ENCODE measurements at places on chromosomes 5 and 9.

DNA sequence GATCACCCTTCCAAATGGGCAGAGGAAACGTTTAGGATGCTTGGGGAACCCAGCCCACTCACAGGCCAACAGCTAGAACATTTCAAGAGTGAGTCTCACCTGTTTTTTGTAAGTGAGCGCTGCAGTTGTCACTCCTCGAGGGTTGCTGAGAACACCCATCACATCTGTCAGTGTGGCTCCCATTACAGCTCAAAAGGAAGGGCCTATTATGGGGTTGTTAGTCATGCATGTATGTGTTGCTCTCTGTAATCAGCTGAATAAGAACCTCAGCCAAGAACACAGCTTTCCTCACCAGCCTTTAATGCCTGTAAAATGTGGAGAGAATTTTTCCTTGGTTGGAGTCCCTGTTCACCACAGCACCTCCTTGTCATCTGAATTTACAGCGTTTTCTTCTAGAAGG is 196.3 kb upstream of the KLF4 start:
- no peak for DNase-seq

DNA sequence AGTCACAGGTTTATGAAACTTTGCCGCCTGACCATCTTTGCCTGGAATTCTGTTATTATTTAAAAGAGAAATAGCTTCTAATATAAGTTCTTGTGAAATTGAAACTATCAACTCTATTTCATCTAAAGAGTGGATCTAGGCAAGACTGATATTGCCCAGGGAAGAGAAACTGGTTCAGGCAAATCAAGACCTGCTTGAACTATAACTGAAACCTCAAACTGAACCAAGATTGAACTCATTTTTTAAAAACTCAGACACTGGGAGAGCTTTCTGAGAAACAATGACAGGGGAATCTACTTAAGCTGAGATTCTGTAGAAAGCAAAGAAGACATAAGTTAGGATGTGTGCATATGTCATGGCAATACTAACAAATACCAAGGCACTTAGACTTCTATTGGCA is 815.8 kb downstream of the BRINP1 start:
- DNase-seq = no peak

DNA sequence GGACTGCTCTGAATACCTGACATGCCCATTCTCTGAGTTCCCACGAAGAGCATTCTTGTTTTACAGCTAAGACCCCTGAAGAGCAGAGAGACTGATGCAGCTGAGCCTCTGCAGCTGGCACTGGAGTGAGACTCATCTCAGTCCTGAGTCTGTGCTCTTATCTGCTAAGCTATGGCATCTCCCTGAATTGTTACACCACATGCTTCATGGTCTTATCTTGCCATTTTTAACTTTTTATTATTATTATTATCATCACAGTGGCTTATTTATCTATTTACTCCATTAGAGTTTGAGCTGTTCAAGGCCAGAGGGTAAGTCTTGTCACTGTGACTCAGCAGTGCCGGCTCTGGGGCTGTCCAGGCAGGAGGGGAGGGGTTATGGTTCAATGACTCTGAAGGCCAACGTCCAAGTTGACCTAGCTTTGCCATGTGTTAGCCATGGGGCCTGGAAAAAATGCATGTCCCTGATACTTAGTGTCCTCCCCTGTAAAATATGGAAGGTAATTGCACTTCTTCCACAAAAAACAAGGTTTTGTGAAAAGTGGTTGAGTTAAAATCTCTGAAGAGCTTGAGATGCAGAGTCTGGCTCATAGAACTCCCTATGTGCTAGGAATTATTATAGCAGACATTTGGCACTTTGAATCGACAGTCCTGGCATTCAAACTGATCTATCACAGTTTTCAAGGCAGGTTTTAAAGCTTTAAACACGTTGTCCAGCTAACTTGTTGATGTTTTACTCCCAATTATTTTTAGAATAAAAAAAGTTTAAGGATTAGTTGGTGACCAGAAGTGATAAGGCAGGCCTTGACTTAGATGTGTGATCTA is 94.6 kb downstream of the ALDH1A1 start:
- DNase-seq = no peak

DNA sequence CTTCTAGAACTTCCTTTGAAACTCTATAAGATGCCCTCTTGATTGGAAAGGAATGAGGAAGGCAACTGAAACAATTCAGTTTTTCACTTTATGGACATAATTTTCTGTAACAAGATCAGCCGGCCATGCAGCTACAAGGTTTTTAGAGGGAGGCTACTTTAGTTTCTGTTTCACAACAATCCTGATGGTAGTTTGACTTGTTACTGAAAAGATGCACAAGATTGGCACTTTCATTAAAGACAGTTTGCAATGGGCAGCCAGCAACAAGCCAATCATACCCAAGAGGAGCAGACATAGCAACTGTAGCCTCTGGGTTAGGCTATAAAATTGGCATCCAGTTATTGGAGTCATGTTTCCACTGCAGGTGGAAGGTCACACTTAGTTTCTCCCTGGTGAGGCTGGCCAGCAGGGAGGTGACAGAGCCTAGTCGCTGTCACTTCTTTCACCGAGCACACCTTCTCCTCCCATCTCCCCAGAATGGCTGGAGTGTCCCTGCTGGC is 74.3 kb upstream of the TGFBR1 start:
- DNase-seq = no peak

DNA sequence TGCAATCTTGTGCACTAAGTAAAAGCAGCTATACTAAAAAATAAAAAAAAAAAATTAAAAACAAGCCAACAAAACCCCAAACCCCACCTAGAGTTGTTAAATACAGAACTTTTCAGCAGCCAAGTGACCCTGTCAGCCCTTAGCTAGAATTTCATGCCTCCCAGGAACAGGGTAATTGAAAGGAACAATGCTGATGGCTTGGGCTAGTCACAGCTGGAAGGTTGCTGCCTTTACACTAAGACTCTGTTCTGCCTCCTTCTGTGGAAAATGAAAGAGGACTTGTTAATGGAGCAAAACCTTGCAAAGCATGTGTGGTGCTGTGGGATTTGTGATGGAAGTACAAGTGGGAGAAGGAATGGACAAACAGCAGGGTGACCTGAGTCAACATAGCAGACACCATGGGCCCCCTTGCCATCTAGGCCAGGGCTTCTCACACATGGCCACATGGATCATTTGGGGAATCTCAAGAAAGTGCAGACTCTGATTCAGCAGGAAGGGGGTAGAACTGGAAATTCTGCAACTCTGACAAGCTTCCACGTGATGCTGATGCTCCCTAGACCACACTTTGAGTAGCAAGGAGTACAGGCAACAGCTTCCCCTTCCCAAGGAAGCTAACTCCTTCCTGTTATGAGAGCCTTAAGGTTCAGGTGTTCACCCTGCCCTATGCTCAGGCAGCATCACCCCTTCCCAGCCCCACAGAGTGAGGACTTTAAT is 14.9 kb upstream of the TMEM252 start:
- no peak for DNase-seq

DNA sequence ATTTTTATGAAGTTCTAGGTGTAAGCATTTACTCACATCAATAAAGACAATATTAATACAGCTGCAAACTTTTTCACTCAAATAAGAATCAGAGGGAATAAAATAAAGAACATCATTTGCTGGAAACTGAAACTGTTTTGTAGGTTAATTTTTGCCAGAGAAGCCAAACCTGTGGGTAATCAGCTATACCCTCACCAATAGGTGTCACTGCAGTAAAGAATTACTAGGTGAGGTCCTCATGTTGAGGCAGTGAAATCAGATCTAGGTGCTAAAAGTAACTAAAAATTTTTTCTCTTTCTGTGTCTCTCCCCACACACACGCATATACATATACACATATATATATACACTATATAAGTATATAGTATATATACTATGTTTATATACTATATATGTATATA is 1016.3 kb upstream of the SEMA6A start:
- DNase-seq = no peak

DNA sequence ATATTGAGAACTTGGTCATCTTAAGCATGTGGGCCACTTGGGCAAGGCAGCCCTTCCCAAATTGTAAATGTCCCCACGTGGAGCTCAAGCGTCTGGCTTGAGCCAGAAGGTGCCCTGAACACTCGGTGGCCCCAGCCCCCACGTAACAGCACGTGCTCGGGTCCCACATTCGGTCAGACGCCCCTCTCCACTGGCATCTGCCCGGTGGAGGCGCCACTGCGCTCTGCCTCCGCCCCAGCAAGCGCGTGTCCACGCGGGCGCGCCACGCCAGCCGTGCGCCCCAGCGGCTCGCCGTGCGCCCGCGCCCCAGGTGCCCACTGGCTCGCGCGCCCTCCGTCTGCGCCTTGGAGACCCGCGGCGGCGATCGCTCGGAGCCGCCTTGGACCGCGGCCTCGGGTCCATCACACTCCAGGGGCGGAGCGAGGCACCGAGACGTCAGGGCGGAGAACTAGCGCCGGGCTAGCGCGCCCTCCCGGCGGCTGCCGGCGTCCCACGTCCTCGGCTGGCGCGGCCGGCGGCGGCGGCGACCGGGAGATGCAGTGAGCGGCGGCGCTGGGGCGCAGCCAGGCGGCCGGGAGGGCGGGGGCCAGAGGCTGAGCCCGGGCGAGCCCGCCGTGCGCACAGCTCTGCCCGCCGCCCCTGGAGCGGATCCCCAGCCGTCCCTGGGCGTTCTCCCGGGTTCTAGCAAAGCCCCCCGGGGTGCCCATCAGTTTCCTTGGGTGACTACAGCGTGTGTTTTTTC is at the start of gene PALM2AKAP2:
Gene PALM2AKAP2 (plus strand): TSS at position 488 of the 742 bp plus-strand sequence. CDS start 291 bp downstream, outside the sequence.
- no peak for DNase-seq

- no peak for DNase-seq
Observed at GRCh38 chr5:102758576-102758975, 3.5 kb downstream of the PAM start.

- no peak for DNase-seq
Observed at GRCh38 chr9:131807144-131807983, 67.5 kb upstream of the RAPGEF1 start.

GRCh38 chr5:101067429-101067828 is 164.3 kb upstream of the ST8SIA4 start:
- DNase-seq = no peak

- no peak for DNase-seq
Observed at GRCh38 chr5:154358516-154359220, 87.1 kb upstream of the SAP30L start.
